ENCODE measurements at places on chromosomes 2 and 18.
A peak's percentile ranks its signal among the peaks of the same experiment; 100 is the strongest.

- no peak for ATAC-seq
Observed at GRCh38 chr18:43705850-43706249, 428.6 kb upstream of the SYT4 start.

- ATAC-seq = peak; percentile 40
Observed at GRCh38 chr18:22691946-22692710, 241.0 kb upstream of the RBBP8 start.

DNA sequence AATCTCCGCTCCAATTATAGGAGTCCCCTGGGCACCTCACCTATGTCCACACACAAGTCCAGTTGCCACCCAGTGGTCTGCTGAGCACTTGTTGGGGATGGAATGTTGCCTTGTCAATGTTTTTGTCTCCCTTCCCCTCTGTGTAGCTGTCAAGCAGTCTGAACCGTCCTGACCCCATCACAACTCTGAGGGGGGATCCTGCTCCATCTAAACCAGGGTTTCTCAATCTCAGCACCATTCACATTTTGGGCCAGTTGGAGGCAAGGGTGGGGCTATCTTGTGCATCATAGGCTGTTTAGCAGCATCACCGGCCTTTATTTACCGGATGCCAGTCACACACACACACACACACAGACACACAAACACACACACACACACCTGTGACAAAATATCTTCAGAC, 53.0 kb downstream of the CYP26B1 start:
- ATAC-seq = no peak

- no peak for ATAC-seq
Observed at GRCh38 chr2:177244244-177244771, 20.2 kb downstream of the NFE2L2 start.

- ATAC-seq = no peak
Observed at GRCh38 chr2:141923657-141924056, 207.2 kb downstream of the LRP1B start.

GRCh38 chr2:240364961-240365775, 70.3 kb upstream of the GPC1 start:
- ATAC-seq = no peak

DNA sequence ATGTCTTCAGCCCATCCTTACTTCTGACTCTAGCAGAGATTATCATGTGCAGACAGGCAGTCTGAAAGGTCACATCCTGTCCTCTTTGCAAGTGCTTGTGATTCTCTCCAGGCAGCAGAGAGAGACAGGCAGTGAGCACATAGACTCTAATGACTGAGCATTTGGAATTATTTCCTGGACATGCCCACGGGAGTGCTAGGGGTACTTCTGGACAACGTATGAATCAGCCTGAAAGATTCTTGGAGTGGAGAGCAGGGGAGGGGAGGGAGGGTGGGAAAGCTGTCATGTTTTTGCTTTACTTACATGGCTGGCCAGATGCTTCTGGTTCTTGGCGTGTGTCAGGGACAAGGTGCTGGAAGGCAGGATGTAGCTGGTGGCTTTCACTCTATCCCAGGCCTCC, 150.6 kb downstream of the RIF1 start:
- ATAC-seq = peak; percentile 88

DNA sequence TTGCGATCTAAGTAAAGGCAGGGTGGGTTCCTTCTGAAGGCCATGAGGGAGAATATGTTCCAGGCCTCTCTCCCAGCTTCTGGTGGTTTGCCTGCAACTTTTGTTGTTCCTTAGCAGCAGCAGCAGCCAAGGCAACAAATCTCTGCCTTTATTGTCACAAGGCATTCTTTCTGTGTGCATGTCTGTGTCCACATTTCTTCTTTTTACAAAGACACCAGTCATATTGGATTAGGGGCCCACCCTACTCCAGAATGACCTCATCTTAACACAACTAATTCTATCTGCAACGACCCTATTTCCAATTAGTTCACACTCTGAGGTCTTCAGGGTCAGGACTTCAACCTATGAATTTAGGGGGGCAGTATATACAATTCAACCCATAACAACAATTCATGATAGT, 587.5 kb downstream of the XIRP2 start:
- no peak for ATAC-seq

GRCh38 chr2:172350839-172351479, 76.4 kb upstream of the ITGA6 start:
- no peak for ATAC-seq

- ATAC-seq = no peak
Observed at GRCh38 chr2:54671010-54671409, 52.5 kb upstream of the EML6 start.
